ENCODE measurements at places on chromosomes 3 and 15. TPM values are rescaled to one million over a fixed set of nuclear protein-coding genes. Genes with fewer than 3 reads are reported as not detected.

The PP2D1 gene
- not detected for total RNA-seq

The GNAT1 gene
- not detected for total RNA-seq

The GP5 gene
- 0.17 TPM for total RNA-seq

The SGO1 gene
- total RNA-seq, result 9.9 TPM

The IQCH gene
- total RNA-seq, result 8.7 TPM

The CASR gene
- total RNA-seq, result not detected

The LTK gene
- total RNA-seq, result 0.58 TPM

The RTP1 gene
- not detected for total RNA-seq

The ZBTB20 gene
- 14.9 TPM for total RNA-seq

The RAB6B gene
- 1.2 TPM for total RNA-seq

The ABI3BP gene
- 21.2 TPM for total RNA-seq

The GOLGA6A gene
- total RNA-seq, result not detected

The FILIP1L gene
- 19.5 TPM for total RNA-seq

The KNL1 gene
- 28.2 TPM for total RNA-seq

The ZNF620 gene
- 1.0 TPM for total RNA-seq

The DUOX2 gene
- not detected for total RNA-seq

The MUC4 gene
- not detected for total RNA-seq

The TTC23 gene
- total RNA-seq, result 35.6 TPM

The MINAR1 gene
- 0.83 TPM for total RNA-seq

The ISY1 gene
- 36.9 TPM for total RNA-seq

The RBP2 gene
- not detected for total RNA-seq

The KLF15 gene
- total RNA-seq, result 4.1 TPM

The COLQ gene
- total RNA-seq, result 0.66 TPM

The GOLGA8S gene
- total RNA-seq, result 0.15 TPM

The C3orf49 gene
- not detected for total RNA-seq

The ST8SIA2 gene
- total RNA-seq, result not detected

The MKRN3 gene
- 3.0 TPM for total RNA-seq

The CXCR6 gene
- not detected for total RNA-seq

The PLA2G4D gene
- total RNA-seq, result not detected

The ATP1B3 gene
- total RNA-seq, result 69.5 TPM

The DAPK2 gene
- 1.7 TPM for total RNA-seq

The LRRIQ4 gene
- not detected for total RNA-seq

The LRTM1 gene
- not detected for total RNA-seq

The MCTP2 gene
- total RNA-seq, result 19.6 TPM

The ULK3 gene
- 13.7 TPM for total RNA-seq

The MKRN2OS gene
- total RNA-seq, result 0.33 TPM

The TATDN2 gene
- 13.4 TPM for total RNA-seq

The ITGB5 gene
- 167 TPM for total RNA-seq

The CD276 gene
- 170 TPM for total RNA-seq

The PLSCR5 gene
- total RNA-seq, result not detected

The MAPKBP1 gene
- 24.3 TPM for total RNA-seq

The MST1R gene
- 1.9 TPM for total RNA-seq

The ZNF710 gene
- 8.9 TPM for total RNA-seq

The KLHL40 gene
- not detected for total RNA-seq

The SLCO3A1 gene
- total RNA-seq, result 4.1 TPM

The ACOX2 gene
- 26.5 TPM for total RNA-seq

The FBXL22 gene
- total RNA-seq, result 0.15 TPM

The MEX3B gene
- 3.2 TPM for total RNA-seq

The CHL1 gene
- total RNA-seq, result 8.9 TPM

The AADAC gene
- 0.33 TPM for total RNA-seq

The HESX1 gene
- 1.2 TPM for total RNA-seq

The SLC28A2 gene
- total RNA-seq, result not detected

The CCR5 gene
- total RNA-seq, result under 0.01 TPM

The OR5K2 gene
- total RNA-seq, result not detected

The IMPG2 gene
- total RNA-seq, result 0.33 TPM

The PTPN9 gene
- 22.4 TPM for total RNA-seq
